ENCODE measurements at places on chromosomes 6 and 20. TPM values are rescaled to one million over a fixed set of nuclear protein-coding genes. Genes with fewer than 3 reads are reported as not detected.

Gene MOG
- not detected for total RNA-seq

Gene RNF8
- 11.7 TPM for total RNA-seq

Gene KCNK5
- total RNA-seq = not detected

Gene LY6G5C
- total RNA-seq = 1.4 TPM

Gene ERVFRD-1
- not detected for total RNA-seq
